Progenitor cell of endocrine pancreas (in vitro differentiated cells): ENCODE measurements at places on chromosomes 11 and 22.
A peak's percentile ranks its signal among the peaks of the same experiment; 100 is the strongest.

GRCh38 chr22:46212195-46212594 lies 37.9 kb downstream of the CDPF1 start:
- DNase-seq = no peak

- no peak for DNase-seq
These were observed 3.1 kb upstream of the IGF2 start for GRCh38 chr11:2142300-2142759.

DNA sequence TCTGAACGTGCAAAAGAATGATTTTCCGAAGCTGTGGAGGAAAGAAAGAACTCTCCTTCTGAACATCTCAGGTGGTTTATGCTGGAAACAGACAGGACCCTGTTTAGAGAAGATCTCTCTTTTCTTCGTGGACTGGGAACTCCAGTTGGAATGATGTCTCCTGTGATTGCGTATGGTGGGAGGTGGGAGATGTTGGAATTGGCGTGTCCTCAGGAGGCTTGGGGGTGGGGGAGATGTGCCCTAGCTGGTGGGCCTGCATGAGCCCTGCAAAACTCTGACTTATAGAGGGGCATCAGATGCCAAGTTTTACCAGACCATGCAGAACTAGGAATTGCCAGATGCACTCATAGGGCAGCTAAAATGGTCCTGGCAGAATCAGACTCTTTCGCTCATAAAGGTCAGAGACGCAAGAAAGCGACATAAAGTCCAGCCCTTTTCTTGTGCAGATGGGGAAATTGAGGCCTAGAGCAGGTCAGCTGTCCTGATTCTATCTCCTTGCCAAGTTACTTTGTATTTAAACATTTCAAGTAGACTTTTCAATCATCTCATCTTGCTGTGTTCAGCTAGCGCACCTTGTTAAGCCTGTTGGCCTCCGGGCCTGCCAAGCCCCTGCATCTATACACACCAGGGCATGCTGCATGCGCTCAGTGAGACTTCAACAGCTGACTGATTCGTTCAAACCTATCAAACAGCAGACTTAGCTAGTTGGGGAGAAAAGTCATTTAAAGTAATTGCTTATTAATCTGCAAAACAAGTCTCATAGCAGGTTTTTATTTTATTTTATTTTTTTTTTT lies 34.2 kb upstream of the EHF start:
- no peak for DNase-seq

DNA sequence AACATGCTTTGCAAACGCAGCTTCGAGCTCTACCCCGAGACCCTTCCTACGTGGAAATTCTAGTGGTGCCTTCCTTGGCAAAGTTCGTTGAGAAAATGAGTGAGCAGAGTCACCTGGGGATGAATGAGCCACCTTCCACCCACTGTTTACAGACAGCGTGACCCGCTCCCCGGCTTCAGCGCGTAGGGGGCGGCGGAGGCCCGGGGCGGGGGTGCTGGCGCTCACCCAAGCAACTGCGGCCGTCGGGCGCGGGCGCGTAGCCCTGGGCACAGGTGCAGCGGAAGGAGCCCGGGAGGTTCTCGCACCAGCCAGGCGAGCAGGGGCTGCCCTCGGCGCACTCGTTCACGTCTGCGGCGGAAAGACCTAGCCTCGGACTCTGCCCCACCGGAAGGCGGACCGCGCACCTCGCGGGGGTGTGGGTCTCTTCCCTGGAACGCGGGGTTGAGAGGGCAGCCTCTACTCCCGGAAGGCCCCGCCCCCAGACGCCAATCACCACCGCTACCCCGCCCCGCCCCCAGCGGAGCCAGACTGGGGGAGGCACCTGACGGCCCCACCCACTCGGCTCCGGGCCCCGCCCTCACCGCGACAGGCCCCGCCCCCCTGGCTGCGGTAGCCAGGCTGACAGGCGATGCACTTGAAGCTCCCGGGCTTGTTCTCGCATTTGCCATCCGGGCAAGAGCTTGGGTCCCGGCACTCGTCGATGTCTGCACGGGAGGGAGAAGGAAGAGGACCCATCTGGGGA lies 11.8 kb downstream of the LTBP3 start:
- DNase-seq = peak; percentile 91

DNA sequence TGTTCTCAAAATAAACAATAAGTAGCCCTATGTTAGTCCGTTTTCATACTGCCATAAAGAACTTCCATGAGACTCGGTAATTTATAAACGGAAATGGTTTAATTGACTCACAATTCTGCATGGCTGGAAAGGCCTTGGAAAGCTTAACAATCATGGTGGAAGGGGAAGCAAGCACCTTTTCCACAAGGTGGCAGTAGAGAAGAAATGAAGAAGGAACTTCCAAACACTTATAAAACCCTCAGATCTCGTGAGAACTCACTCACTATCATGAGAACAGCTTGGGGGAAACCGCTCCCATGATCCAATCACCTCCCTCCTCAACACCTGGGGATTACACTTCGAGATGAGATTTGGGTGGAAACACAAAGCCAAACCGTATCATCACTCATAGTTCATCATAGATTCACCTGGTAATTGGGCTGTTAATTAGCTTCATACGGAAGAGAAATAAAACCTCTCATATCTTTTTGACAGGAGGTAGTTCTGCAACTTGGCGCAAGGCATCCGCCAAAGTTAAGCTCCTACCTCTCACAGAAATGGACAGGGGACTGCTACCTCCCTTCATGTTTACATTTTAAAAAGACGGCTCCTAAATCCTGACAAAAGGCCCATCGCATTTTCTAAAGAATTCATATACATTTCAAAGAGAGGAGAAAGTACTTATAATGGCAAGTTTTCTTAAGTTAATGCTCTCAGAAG lies 49.0 kb downstream of the MUC15 start:
- DNase-seq = no peak

DNA sequence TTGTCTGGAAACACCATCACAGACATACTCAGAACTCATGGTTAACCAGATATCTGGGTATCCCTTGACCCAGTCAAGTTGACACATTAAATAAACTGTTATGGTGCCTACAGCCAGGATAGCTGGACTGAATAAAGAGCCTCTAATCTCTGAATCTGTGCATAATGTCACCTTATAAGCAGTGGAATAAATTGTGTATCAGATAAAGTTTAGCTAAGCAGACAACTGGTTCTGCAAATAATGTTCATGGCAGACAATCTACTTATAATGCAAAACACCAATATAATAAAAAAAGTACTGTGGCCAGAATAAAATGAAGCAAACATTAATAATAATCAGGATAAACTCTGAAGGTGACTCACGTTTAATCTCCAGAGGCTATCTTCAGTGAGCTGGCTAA lies 628.5 kb upstream of the FAT3 start:
- no peak for DNase-seq

DNA sequence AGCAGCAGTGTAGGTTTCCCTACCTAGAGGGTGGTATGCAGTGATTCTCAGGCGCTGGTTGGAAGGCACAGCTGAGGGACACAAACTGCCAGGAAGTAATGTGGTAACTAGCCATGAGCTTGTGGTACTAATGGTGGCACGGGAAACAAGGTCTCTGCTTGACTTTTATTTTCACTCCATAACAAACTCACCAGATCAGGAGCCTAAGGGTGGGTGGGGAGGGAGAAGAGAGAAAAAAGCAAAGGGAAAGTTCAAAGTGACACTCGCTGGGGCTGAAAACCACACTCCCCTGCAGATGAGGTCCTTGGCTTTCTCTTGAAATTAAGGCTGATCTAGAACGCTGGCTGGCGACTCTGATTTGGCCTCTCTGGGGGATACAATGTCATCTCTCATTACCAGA lies 22.0 kb downstream of the TRAF6 start:
- DNase-seq = no peak

- DNase-seq = peak; percentile 30
These were observed 75.8 kb downstream of the GGTLC2 start for GRCh38 chr22:22720201-22720723.

DNA sequence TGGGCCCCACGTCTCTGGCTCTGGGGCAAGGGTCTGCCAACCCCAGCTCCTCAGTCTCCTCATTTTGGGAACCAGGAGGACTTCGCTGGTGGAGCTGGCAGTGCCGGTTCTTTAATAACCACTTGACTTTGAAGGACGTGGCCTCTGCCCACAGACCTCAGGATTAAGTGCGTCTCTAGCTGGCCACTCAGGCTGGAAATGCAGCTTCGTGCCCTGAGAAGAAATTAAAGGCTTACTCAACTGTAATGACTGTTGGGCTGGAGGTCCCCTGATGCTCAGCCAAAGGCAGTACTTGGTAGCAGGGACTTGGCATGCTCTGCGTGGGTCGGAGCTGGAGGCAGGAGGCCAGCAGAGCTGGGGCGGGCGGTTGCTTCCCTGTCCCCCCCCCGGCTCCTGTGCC lies 16.7 kb upstream of the PARVG start:
- no peak for DNase-seq

- DNase-seq = no peak
These were observed 80.1 kb upstream of the CD44 start for GRCh38 chr11:35058669-35059434.

DNA sequence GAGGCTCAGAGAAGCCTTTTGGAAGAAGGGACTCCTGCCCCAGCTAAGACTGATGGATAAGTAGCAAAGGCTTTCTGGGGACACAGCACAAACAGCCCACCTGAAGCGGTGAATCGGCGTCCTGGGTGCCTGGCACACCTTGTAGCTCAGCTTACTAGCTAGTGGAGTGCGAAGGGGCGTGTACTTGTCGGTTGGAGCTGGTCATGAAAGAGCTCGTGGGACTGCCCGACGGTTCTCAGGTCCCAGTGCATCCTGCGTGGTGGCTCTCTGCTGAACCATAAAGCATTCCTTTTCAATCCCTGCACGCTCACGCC lies 690 bp upstream of the UVRAG start:
- DNase-seq = no peak

DNA sequence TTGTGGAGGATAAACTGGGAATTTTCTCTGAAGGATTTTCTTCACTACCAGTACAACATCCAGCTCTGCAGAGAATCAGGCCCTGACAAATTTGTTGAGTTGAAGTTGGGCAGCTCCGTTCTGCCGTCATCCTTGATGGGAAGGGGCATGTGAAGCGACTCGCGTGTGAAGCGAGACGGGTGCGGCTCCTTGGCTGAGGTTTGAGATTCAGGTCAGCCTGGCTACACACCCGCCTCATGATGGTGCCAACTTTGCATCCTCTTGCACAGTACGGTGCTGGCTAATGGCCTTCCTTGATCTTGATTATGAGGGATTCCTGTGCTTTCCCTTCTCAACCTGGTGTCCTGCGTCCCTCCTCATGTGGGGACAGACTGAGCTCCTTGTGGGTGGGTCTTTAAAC lies 19.7 kb upstream of the CDC42EP2 start:
- DNase-seq = no peak

- DNase-seq = no peak
These were observed 265.1 kb downstream of the FAM76B start for GRCh38 chr11:95524314-95525036.

GRCh38 chr11:98365941-98366340 lies 654.8 kb upstream of the CNTN5 start:
- no peak for DNase-seq

- no peak for DNase-seq
These were observed 41.9 kb downstream of the UVRAG start for GRCh38 chr11:75856912-75857311.
